GM12878 (cell line): ENCODE measurements at places on chromosomes 5 and 9.

DNA sequence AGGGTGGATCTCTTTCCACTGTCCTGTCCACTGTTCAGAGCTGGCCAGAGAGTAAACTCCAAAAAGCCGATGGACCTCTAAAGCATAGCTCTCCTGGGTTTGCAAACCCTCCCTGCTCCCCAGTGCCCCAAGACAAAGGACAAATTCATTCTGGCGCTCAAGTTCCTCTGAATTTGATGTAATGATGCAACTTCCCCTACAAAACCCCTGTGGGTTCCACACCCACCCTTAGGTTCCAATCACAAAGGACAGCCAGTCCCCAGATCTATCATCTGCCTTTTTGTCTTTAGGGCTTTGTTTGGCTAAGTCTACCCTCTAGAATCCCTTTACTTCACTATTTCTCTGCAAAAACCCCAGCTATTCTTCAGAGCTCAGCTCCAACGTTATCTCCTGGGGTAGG is 57.4 kb upstream of the SLC25A51 start:
- DNase-seq: no peak

DNA sequence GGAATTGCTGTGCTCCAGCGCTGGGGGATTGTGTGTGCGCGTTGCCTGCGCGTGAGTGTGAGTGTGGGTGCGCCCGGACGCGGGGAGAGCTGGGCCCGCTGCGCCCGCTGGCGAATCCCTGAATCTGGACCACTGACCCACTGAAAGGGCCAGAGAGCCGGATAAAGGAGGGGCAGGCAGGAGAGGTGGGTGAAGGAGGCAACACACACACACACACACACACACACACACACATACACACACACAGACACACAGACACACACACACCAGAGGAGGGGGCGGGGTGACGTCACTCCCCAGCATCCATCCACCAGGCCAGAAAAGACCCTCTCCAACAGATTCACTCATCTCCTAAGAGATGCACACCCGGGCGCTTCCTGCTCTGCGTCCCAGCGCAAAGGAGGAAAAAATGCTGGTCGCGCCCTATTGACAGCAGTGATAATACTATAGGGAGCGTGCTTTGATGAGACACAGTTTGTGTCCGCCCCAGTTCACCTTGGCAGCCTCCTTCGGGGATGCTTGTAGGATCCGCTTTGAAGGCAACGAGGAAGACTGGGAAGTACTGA is 1059.1 kb upstream of the DMAC1 start:
- no peak for DNase-seq

GRCh38 chr5:11384441-11385250 is 519.6 kb downstream of the CTNND2 start:
- no peak for DNase-seq

- DNase-seq: no peak
Measured at GRCh38 chr9:96040591-96041461, 165.3 kb downstream of the ERCC6L2 start.

DNA sequence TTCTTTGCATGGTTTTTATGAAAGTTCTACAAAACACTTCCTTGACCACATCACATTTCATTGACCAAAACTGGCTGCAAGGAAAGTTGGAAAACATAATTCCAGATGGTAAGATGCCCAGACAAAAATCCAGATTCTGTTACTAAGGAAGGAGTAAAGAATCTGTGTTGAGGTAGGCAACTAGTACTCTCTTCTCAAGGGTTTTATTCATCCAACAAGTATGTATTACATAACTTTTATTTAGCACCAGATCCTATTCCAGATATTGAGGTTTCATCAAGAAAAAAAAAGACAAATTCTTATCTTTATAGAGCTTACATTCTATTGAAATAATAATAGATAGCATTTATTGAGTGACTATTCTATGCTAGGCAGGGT is 43.2 kb upstream of the UGCG start:
- DNase-seq: no peak

DNA sequence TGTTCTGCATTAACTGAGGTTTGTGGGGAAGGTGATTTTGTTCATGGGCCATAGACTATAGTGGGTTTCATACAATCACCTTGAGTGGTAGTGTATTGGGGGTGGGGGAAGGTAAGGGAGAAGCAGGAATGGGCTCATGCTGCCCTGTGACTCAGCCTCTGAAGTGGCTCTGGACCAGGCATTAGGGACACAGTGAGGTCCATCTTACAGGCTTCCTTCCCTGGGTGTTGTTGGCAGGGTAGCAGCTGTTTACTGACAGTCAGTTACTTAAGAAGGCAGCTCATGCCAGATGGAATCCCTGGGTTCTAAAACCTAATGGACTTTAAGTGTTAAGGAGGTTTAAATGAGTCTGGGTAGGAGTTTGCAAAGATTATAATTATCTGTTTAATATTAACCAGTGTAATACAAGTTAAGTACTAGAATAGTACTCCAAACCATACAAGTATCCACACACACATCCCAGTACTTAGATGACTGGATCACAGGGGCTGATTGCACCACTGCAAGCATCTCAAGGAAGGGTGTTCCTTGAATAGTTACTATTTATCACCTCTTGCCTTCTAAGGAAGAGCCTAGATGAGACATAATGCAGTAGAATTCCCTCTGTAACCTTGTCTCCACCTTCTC is 59.3 kb downstream of the CAST start:
- no peak for DNase-seq

- DNase-seq: no peak
Measured at GRCh38 chr9:85045271-85045670, 375.7 kb downstream of the NTRK2 start.

DNA sequence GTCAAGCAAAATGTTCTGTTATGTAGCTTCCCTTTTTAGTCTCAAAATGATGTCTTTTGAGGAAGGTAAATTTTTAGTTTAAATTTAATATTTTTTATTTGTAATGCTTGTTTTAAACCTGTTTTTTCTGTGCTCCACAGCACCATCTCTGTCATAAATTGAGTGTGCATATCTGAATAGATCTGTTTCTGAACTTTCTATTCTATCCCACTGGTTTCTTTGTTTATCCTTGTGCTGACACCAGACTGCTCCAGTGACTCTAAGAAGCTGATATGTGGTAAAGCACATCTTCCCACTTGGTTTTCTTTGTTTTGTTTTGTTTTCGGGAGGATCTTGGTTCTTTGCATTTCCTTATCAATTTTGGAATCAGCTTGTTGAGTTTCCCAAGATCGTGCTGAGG is 7.1 kb upstream of the RNF145 start:
- no peak for DNase-seq

DNA sequence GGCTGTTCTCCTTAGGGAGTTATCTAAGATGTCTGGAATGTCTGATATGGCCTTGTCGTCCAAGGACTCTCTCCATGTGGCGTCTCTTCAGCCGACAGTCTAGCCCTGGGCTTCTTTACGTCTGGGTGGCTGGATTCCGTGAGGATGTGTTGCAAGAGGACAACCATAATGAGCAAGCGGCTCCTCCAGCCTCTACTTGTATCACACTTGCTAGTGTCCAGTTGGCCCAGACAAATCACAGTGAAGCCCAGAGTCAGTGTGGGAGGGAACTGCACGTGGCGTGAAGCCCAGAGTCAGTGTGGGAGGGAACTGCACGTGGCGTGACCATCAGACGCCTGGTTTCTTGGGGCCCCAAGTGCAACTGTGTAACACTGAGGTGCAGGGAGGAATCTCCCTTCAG is 61.1 kb downstream of the COL23A1 start:
- no peak for DNase-seq
